ENCODE measurements at places on chromosomes 16 and 17.
A peak's percentile ranks its signal among the peaks of the same experiment; 100 is the strongest.

DNA sequence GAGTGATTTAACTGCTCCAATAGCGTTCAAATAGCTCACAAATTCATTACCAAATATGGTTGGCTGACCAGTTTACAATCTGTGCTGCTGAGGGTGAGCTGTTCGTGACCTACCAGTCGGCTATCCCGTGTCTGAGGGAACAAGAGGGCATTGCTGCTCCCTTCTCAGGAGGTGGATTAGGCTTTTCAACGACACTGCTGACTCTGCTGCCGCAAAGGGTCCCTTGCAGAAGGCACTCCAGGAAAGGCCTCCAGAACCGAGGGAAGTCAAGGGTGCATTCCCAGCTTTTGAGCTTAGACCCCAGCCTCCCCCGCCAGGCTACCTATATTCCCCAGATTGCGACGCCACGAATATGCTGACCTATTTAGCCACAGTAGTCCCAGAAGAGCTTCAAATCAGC is 32.3 kb downstream of the GJC1 start:
- DNase-seq, result no peak

DNA sequence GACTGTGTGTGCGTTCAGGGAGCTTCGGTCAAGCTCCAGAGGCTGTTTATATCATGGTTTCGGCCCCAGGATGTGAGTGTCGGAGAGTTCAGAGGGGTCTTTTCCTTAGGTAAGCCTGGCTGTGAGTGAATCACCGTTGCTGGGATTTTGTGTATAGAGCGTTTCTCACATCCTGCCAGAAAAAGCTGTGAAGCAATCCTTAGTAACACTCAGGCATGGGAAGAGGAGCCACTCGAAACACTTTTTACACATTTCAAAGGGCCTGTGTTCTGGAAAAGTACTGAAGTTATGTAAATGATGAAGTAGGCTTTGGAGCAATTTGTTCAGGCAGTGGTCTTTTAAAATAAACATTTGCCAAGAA is 662 bp downstream of the PGS1 start:
- DNase-seq, result no peak

DNA sequence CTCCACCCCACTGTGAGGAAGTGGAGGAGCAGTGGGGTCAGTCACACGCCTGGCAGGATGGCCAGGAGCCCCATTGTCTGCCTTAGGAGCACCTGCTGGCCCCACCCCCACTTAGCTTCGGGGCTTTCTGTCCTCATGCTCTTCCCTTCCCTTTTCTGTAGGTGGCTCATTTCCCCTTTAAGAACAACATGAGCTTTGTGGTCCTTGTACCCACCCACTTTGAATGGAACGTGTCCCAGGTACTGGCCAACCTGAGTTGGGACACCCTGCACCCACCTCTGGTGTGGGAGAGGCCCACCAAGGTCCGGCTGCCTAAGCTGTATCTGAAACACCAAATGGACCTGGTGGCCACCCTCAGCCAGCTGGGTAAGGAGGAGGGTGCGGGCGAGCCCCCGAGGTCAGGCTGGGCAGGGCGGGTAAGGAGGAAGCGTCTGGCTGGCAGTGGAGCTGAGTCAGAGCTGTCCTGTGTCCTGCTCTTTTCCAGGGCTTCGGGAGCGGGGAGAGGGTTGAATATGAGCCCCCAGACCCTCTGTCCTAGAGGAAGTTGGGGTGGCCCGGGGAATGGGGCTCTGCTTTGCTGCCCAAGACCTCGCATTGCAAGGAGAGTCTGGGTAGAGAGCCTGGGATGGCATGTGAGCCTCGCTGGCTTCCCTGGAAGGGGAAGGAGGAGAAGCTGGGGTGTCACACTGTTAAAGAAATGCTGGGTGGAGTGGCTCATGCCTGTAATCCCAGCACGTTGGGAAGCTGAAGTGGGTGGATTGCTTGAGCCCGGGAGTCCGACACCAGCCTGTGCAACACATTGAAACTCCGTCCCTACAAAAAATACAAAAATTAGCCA is 9.2 kb upstream of the SERPINF1 start:
- DNase-seq, result no peak

DNA sequence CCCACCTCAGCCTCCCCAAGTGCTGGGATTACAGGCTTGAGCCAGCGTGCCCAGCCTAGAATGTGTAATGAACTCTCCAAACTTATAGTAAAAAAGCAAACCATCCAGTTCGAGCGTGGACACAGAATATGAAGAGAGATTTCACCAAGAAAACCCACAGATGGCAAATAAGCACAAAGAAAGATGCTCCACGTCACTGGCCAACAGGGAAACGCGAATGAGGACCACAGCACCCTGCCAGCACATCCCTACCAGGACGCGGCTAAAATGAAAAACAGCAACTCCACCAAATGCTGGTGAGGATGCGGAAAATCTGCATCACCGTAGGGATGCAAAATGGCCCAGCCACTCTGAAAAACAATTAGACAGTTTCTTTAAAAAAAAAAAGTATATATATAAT is 1.4 kb downstream of the MVD start:
- DNase-seq, result no peak

- DNase-seq, result no peak
Measured at GRCh38 chr17:44314869-44315661, 6.7 kb downstream of the RUNDC3A start.

- DNase-seq, result no peak
Measured at GRCh38 chr16:53743149-53743566, 39.2 kb downstream of the FTO start.

DNA sequence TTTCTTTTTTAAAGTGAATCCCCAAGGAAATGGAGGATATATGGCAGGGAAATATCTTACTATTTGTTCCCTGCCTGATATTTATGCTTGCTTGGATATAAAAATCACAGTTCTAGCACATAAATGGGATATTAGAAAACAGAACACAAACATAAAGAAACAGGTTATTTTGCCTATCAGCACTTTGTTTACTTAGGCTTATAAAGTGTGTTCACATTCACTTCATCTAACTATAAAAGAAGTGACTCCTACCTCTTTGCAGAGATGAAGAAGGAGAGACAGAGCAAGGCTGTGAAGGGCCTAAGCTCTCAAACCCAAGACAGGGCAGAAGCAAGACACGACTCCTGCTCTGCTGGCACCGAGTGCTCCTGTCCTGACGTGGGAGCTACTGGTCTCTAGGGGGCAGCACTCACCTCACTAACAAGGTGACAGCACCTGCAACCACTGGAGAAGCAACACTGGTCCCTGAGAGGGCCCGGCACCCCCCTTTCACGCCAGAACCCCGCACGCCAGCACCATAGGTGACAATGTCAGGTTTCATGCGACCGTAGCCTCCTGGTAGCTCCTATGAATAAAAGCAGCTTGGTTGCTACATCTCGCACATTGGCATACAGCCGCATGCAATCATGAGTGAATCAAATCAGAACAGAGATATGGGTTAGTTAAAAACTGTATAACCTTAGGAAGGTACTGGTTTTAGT is 32.0 kb downstream of the MBTPS1 start:
- DNase-seq, result peak; percentile 69

DNA sequence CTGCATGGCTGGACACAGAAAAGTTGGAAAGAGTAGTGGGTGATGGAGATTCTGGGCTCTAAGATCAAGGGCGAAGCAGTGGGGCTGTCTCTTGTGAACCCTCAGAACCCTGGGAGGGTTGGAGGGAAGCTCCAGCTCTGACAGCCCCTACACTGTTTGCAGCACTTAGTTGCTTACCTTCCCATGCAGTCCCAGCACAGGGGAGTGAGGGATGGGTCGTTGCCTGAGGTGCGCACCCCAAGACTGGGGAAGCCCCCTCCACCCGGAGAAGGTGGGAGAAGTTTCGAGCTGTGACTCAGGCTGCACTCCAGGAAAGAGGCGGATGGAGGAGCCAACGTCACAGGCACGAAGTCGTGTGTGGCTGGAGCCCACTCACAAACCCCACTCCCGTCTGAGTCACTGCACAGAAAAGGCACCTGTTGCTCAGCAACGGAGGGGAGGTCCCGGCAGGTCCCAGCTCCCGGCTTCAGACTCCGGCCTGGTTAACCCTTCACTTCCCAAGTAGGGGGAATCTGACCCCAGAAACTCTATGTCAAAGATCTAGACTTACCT is 60.1 kb downstream of the AIPL1 start:
- no peak for DNase-seq

DNA sequence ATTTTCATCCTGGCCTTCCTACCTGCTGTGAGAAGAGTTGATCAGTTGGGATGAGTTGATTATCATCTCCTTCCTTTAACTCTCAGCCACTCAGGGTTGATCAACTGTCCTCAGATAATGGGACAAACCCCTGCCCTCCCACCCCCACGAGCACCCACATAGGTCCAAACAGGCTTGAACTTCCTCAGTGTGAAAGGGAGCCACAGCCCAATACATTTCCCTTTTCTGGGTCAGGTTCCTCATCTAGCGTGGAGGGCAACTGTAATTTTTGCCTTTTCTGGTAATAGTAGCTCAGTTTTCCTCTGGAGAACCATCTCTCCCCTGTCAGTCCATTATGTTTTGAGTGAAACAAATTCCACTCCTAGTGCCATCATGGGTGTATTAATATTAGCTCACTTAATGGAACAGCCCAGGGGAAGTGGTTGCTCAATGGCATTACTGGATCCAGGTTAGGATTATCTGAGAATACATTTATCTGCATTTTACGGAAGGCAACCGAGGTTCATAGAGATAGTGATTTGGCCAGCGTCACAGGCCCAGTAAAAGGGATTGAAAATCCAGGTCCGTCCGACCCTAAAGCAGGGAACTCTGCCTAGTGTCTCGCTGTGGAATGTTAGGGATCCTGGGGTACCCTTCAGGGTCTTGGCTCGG is 476 bp upstream of the LPCAT2 start:
- no peak for DNase-seq

- no peak for DNase-seq
Measured at GRCh38 chr16:3949287-3949686, 68.8 kb upstream of the CREBBP start.

GRCh38 chr16:8943966-8944759 is 19.5 kb downstream of the USP7 start:
- DNase-seq, result peak; percentile 40

GRCh38 chr16:54152362-54153239 is 134.0 kb downstream of the IRX3 start:
- no peak for DNase-seq

DNA sequence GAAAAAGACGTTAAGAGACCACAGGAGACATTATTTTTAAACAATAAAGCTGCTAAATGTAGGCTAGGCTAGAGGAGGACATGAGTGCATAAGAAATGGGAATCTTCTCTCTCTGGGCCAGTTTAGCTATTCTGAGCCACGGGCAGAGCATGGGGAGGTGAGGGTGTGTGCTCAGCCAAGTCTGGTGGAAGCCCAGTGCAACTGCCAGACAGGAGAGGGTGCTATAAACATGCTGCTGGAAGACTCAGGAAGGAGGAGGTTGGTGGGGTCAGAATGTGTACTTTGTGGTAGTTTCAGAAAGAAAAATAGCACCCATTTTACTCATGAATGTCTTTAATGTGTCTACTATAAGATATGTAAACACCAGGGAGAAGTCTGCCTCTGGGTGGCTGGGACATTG is 5.9 kb upstream of the SDK2 start:
- no peak for DNase-seq

DNA sequence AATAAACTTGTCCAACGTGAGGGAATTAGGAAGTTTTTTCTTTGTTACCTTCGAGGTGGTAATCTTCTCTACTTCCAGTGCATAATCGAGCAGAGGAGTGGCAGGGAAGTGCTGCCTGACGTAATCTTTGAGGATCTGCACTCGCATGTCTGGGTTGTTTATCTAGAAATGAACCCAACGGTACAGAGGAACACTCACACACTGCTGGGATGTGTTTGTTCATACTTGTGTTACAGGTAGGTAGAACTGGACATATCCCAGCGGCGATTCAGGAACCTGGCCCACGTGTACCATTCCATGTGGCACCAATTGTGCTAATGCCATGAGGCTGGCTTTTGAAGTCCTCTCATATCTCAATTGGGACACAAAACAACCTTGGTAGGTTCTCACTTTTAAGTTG is 4.2 kb upstream of the KLHL11 start:
- DNase-seq, result no peak

DNA sequence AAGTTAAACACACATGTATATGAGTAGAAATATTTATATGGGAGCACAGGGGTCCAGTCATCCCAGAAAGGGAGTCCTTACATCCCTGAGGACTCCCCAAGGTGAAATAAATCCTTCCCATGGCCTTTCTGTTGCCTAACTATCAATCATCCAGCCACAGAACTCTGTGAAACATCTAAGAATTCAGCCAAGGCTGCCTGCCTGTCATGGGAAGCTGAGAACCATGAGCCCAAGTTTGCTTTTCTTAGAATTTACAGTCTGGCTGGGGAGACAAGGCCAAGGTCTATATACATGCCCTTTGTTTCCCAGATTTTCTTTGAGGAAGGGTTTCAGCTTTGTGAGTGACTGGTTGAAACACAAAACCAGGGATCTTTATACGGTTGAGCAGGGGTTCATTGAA is 15.8 kb downstream of the MYL4 start:
- no peak for DNase-seq

GRCh38 chr17:44745301-44745700 is 13.5 kb upstream of the ADAM11 start:
- no peak for DNase-seq

DNA sequence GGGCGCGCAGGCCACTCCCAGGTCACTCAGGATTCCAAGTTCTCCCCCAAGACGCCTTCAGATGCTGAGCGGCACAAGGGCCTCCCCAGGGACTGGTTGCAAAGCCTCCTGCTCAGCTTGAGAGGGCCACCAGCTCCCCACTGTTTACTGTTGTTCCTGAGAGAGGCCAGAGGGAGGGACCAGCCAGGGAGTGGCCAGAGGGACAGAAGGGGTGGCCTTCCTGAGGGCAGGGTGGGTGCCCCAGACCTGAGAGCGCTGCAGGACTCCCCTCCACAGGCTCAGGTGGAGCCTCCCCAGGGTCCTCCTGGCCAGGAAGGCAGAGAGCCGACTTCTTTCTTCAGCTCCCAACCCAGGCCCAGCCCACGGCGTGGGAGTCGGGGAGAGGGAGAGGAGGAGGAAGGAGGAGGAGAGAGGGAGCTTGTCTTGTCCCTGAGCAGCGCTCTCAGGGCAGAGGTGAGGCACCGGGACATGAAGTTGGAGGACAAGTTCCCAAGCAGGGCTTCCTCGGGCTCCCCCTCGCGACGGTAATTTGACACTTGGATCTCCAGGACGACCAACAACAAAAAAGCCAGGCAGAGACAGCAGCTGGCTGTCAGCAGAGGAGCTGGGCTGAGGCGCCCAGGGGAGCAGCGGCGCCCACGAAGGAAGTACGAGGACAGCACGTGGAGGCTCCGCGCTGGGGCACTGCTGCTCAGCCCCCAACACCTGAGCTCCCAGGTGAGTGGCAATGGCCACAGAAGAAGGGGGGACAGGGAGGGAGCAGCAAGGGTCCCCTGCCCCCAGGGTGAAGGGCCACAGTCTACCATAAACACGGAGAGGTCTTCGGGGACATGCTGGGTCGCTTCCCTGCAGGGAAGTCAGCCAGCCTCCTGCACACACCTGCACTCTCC is 497 bp downstream of the SMIM5 start:
- DNase-seq, result peak; percentile 41

GRCh38 chr17:5365831-5366230 is 53.6 kb downstream of the NUP88 start:
- DNase-seq, result no peak

DNA sequence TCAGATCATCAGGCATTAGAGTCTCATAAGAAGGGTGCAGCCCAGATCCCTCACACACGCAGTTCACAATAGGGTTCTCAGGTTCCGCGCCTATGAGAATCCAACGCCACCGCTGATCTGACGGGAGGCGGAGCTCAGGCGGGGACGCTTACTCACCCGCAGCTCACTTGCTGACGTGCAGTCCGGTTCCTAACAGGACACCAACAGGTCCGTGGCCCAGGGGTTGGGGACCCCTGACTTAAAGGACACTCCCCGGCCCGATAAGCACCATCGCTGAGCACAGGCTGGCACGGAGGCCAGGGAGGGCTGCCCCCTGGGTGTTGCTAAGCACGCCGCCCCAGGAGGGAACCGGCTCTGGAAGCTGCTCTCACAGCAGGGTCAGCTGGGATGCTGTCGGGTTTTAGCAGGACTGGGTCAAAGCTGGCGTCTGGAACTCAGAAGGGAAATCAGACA is 30.1 kb upstream of the BAHCC1 start:
- DNase-seq, result no peak
